ENCODE measurements at places on chromosomes 1 and 21.

DNA sequence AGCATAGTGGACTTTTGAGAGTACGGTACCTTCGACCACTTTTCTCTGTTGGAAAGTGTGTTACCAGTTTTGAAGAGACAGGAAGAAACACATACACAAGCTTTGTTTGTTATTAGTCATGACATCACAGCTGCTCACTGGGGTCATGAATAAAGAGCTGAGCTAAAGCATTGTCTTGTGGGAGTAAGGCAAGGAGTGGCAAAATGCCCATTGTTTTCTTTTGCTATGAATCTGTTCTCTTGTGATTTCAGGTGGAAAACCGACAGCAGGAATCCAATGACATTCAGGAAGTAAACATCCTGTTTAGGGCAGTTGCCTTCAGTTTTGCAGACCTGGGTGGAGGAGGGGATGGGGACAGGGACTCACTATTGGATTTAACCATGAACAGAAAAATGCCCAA lies 66.2 kb downstream of the RGL1 start:
- no peak for DNase-seq

DNA sequence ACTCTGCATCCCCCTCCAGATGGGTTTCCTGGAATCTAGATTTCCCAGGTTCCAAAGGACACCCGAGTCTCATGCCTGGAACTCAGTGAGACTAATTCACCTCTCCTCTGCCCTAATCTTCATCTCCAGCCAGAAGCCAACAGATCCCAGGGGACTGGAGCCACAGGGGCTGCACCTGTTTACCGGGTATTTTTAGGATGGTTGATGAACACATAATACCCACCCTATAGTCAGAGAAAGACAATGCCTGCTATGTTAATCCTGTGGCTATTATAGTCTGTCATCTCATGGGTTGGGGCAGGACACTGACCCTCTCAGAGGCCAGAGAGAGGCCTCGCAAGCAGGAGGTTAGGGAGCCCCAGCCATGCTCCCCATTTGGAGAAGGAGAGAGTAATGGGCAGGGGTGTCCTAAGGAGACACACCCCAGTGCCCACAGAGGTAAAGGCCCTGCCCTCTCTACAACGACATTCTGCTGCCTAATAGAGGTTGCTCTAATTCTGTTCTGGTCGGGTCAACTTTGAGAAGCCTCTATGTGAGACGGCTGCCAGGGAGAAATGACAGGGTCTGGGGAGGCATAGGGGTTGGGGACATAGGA lies 1.0 kb upstream of the TNNI1 start:
- no peak for DNase-seq

DNA sequence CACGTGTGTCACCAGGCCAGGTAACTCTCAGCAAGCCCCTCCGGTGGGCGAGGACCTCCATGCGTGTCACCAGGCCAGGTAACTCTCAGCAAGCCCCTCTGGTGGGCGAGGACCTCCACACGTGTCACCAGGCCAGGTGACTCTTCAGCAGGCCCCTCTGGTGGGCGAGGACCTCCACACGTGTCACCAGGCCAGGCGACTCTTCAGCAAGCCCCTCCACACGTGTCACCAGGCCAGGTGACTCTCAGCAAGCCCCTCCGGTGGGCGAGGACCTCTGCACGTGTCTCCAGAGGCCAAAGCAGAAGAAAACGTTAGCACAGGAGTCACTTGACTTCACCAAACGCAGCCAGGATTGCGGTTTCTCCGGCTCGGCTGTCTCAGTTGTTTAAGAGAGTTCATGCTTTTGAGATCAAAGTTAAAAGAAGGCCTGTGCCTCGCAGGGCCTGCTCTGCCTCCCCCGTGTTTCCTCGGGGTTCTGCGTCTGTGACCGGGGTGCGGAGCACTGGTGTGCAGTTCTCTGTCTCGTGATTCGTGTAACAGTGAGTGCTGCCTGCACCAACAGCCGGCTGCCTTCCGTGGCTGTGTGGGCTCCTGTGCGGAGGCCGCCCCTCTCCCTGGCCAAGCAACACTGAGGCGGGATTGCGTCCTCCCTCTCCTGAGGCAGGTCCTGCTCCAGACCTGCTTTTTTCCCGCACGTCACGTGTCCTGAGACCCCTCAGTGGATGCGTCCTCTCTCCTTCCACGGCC lies 56.6 kb downstream of the PRKCZ start:
- DNase-seq: no peak

GRCh38 chr21:35529171-35529863 lies 480.2 kb upstream of the RUNX1 start:
- DNase-seq: no peak

- no peak for DNase-seq
Measured at GRCh38 chr21:16134134-16134533, 404.4 kb downstream of the USP25 start.

- DNase-seq: no peak
Measured at GRCh38 chr21:46597031-46597430, 7.9 kb downstream of the S100B start.

- no peak for DNase-seq
Measured at GRCh38 chr1:197771904-197772556, 3.2 kb downstream of the DENND1B start.

DNA sequence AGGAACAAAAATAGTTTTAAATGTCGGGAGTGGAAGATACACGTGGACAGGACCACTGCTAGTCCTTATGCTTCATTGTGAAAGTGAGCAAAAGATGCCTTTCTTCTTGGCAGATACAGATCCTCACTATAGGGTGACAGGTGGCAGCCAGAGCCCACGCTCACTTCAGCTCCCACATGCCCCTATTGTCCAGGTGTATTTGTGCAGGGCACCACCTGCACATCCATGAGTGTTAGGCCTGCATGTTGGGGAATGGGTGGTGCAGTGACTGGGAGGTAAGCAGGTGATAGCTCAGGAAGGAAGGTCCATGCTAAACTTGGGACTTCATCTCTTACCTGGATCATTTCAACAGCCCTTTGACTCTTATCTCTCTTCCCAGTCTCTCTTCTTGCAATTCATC lies 27.4 kb downstream of the SLC5A9 start:
- no peak for DNase-seq

- no peak for DNase-seq
Measured at GRCh38 chr1:42945164-42945563, 13.5 kb downstream of the SLC2A1 start.

- DNase-seq: no peak
Measured at GRCh38 chr1:96487971-96488370, 233.6 kb upstream of the PTBP2 start.

GRCh38 chr21:42469272-42469671 lies 26.8 kb downstream of the RSPH1 start:
- no peak for DNase-seq

GRCh38 chr1:151819976-151820623 lies 11.5 kb downstream of the RORC start:
- no peak for DNase-seq

DNA sequence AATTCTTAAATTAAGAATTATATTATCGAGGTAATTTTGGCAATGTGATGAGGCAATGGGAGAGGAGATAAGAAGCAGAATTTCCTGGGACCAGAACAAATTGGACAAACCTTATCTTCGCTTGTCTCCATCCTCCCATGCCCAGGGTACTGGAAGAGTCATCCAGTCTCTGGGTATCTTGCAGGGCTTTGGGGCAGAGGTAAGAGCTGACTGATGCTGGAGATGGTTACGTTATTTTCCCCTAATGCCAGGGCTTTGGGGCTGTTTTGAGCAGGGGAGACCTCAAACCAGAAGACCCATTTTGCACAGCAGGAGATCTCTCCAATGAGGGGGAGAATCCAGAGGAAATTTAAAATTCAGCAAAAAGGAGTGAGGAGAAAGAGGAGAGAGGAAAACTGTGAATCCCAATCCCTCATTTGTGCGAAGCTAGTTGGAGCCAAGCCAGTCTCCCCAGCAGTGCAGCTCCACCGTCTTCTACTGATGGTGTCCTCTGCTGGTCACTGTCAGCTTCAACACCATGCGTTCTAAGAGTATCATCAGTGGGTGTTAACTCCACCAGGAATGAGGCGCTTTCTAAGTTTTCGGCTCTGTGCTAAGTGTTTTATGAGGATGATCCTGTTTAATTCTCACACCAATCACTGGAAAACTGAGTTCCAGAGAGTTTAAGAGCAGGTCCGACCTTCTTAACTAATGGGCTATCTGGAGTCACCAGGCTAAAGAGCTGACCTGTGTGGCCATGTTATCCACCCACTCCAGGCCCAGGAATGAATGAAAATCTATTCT lies 86.8 kb upstream of the CD34 start:
- no peak for DNase-seq

DNA sequence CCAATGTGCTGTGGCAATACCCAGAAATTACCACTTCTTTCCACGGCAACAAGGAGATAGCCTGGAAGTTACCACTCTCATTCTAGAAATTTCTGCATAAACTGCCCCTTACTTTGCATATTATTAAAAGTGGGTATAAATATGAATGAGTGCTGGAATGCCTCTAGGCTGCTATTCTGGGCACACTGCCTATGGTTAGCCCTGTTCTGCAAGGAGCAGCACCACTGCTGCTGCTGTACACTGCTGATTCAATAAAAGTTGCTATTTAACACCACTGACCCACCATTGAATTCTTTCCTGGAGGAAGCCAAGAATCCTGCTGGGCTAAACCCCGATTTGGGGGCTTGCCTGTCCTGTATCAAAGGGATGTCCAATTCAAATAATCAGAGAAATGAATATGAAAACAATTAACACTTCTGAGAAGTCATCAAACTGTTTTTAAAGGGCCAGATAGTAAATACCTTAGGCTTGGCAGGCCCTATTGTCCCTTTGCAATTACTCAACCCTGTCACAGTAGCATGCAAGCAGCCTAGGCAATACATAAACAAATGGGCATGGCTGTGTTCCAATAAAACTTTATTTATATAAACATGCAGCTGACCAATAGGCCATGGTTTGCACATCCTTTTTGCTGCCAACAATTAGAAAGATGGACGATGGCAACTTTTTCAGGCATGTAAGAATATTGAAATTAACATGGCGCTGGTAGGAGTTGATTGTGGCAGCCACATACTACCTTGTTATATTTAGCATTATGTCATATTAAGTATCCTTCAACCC lies 369.4 kb upstream of the B3GALT2 start:
- no peak for DNase-seq

DNA sequence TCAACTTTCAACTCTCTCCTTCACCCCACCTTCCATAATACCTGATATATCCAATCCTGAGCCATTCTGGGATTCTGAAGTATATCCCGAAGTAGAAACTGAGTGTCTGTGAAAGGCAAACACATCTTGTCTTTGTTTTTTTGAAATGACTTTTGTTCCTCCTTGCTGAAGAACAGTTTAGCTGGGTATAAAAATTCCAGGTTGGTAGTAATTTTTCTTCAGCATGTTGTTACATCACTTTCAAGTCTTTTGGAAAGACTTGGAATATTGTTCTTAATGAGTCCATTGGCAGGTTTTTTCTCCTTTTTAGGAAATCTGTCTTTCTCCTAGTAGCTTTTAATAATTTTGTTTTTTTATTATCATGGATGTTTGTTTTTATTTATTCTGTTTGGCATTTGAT lies 32.7 kb downstream of the CRYAA start:
- no peak for DNase-seq

DNA sequence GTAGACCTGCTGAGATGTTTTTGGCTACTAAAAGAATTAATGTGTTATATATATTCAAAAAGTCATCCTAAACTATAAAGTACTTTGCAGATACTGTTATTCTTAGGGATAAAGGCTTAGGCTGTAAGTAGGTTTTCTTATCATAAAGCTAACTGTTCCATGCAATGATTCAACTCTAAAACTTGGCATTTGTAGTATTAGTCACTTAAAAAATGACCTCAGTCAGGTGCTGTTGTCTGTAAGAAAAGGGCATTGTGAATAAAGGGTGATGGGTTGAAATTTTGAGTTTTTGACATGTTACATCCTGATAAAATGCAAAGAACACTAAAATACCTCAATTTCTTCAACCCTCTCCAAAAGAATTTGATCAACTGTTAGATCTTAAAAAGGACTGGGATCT lies 32.9 kb downstream of the ADCY10 start:
- no peak for DNase-seq

DNA sequence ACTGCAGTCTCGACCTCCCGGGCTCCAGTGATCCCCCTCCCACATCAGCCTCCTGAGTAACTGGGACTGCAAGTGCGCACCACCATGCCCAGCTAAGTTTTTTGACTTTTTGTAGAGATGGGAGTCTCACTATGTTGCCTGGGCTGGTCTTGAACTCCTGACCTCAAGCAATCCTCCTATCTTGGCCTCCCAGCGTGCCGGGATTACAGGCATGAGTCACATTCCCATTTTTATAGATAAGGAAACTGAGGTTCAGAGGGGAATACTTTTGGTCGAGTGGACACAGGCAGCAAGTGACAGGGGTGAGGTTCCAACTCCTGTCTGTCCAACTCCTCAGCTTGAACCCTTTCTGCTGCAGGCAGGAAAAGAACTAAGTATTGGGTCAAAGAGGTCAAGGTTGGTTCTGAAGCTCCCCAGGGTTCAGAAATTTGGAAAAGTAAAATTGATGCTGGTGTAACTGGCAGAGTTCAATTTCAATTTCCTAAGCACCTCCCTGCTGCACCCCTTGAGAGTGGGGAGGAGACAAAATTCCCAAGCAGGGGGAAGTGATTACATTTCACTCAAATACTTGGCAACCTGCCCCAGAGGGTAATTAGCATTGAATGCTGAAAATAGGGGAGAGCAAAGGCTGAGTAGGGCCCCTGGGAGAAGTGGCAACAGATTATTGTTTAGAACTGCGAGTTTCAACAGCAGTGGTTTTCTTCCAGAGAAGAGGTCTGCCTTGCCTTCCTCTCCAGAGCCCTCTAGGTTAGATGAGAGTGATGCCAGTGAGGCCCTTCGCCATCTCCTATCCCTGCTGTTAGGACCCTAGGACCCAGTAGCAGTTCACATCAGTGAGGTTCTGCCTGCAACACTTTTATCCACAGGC lies 17.5 kb upstream of the ALPL start:
- DNase-seq: no peak

DNA sequence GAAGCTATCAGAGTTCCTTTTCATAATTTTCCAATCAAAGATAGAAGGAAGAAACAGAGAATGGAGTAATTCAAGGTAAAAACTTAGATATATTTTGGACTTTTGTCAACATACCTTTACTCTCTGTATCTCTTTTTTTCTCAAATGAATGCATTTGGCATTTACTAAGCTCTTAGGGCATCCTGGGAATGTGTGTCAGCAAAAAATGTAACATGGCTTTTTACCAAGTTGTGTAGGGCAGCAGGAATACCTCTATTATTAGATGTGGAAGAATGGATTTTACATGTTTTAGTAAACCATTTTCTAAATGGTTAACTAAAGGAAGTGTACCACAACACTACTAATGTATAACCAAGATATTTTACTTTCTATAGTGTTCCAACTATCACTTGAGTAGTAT lies 4.2 kb upstream of the COL11A1 start:
- no peak for DNase-seq

GRCh38 chr1:176193663-176194062 lies 13.4 kb downstream of the COP1 start:
- no peak for DNase-seq

Measured in bone marrow (tissue), 2 donors.